Stimulated activated CD4-positive, alpha-beta T cell treated with anti-CD3 and anti-CD28 coated beads, TNF-alpha, amount 100 ng/mL, for 48 hours (primary cell): ENCODE measurements at places on chromosomes 16 and 17.

GRCh38 chr17:7885367-7886226 lies 3.0 kb upstream of the CHD3 start:
- DNase-seq, result no peak

DNA sequence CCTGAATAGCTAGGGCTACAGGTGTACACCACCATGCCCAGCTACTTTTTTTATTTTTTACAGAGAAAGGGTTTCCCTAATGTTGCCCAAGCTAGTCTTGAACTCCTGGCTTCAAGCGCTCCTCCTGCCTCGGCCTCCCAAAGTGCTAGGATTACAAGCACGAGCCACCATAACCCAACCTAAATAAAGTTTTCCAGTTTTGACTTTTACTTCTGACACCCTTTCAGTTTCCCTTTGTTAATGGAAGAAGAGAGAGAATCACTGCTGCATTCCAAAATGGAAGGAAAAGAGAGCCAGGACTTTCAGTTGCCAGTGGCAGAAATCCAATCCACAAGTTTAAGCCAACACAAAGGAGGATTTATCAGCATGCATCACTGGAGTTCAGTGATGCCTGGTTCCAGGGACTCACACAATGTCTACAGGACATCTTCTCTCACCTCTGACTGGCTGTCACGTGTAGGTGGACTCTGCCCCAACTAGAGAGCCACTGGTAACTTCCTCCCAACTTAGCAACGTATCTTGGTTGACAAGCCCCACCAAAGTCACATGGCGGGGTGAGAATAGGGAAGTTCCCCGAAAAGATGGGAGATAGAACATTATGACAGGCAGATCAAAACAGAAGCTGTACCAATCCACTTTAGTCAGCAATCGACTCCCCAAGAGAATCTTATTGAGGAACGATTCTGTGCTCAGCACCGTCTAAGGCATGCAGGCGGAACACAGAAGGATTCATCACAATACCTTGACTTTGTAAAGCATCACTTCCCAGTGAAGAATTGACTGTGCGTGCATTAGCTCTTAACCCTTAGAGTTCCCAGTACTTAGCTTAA lies 46.5 kb downstream of the GAS7 start:
- no peak for DNase-seq

GRCh38 chr17:63634163-63634562 lies 11.9 kb downstream of the MAP3K3 start:
- DNase-seq, result no peak

DNA sequence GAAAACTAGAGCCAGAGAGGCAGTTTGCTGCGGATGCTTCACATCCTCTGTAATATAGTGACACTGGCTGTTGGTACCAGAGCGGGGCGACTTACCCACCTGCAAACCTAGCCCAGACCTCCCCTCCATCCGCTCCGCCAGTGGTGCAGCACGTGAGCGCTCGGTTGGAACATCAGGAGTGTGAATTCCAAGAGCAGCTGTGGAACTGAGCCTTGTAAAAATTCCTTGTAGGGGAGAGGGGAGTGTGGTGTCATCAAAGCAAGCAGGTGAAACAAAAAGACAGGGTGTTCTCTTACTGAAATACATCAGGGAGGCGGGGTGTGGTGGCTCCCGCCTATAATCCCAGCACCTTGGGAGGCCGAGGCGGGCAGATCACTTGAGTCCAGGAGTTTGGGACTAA lies 51.3 kb downstream of the CCDC42 start:
- no peak for DNase-seq
